ENCODE measurements at places on chromosomes 5 and 9.

DNA sequence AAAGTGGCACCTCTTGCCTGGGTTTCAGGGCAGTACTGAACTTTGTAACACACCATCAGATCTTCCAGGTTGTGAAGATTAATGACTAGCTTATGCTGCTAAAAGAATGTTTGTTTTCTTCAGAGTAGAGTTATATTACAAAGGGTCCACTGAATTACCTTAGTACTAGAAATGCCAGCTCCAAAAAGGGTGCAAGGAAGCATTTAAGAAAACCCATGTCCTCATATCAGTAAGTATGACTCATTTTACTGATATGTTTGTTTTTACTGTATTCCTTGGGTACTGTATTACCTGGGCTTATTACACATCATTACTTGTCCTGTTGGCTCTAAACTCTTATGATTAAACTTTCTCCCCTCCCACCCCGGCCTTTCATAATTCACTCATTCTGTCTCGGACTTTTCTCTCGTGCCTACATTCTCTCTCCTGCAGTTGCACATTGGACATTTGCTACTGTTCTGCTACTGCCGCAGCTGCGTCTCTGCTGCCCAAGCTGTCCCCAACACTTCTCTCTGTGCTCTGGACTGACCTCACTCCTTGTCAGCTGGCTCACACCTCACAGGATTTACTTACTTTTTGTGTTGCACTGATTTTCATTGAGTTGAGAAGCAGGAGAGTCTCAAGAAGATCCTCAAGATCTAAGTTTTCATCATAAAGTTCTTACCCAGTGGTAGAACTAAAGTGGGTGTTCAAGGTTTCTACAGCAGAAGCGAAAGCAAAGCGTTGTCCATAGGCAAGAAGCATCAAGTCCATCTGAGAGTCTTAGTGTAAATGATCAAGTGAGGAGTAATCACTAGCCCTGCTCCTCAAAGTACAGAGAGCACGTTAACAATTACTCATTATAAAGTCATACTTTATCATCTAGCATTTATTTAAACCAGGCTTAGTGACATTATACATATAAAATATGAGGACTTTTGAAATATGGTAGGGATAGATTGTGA lies 53.2 kb upstream of the C9orf72 start:
- DNase-seq: no peak

DNA sequence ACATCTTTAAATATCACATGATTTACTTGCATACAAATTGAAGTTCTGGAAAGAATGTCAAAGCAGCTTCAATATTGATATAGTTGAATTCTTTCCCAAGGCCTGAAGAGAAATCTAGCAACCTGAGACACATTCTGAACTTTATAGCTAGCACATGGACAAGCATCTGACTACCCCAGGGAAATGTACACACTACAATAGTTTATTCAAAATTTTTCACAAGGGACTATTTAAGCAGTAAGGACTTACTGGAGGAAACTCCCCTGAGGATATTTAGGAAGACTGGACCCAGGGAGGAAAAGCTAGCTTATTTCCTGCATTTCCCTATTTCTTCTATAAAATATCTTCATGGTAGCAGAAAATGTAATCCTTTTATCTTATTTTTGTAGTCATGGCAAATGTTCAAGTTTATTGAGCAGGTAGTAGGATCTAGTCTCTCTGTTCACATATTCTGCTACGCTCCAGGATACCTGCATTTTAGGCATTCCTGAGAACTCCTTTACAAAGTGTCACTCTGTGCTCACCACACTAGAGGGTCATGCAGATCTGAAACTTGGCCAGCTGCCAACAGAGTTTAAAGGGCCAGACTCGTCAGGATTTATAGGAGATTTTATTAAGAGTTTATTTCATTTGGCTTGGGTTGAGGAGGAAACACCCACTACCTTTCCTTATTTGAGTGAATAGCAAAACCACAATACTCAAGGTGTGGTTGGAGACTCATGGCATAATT lies 348.4 kb upstream of the FTMT start:
- no peak for DNase-seq

- no peak for DNase-seq
Observed at GRCh38 chr5:167232675-167233311, 1058.7 kb upstream of the WWC1 start.

DNA sequence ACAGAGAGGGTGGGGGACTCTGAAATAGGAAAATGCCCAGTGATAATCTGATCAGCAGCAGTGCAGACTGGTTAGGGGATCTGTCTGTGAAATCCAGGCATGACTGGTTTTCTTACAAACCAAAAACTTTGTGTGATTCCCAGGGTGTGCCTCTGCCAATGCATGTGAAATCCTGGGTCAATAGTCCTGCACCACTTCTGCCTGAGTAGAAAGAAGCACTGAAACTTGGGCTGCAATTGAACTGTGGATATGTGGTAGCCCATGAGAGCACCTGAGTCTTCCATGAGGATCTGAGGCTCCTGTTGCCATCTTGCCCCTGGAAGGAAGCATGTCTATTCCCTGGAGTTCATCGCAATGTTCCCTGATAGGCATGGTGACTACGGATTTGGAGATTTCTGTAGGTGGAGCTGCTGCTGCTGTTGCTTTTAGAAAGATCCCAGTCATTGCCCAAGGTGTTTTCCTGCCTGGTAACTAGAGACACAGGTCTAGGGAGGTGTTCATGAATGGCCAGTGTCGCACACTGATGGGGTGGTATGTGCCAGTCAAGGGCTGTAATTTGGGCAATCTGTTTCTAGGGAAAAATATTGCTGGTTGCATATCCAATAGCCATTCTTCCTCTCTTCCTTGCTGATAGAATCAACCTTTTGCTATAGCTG lies 146.7 kb downstream of the CARTPT start:
- no peak for DNase-seq

DNA sequence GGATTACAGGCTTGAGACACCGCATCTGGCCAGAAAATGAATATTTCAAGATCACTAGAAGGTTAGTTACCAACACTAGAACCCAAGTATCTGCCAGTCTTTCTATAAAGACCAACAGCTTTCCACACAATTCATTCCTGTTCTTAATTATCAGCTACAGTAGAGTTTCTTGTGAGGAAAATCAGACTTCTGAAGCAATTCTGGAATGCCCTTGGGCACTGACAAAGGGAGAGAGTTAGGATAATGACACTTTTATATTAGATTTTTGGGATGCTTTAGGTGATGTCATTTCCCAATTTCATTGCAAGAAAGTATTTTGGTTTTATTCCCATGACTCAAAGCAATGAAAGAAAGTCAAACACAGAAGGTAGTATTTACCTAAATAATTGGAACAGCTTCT lies 497.0 kb upstream of the TUSC1 start:
- no peak for DNase-seq

- no peak for DNase-seq
Observed at GRCh38 chr9:86062845-86063693, 36.3 kb downstream of the GOLM1 start.

- no peak for DNase-seq
Observed at GRCh38 chr5:125550274-125550673, 803.8 kb upstream of the ZNF608 start.

Measured in cortex of kidney (tissue), 1 donor.